ENCODE measurements at places on chromosomes 6 and 20.

GRCh38 chr6:35185971-35186370 is 27.8 kb upstream of the SCUBE3 start:
- no peak for DNase-seq

DNA sequence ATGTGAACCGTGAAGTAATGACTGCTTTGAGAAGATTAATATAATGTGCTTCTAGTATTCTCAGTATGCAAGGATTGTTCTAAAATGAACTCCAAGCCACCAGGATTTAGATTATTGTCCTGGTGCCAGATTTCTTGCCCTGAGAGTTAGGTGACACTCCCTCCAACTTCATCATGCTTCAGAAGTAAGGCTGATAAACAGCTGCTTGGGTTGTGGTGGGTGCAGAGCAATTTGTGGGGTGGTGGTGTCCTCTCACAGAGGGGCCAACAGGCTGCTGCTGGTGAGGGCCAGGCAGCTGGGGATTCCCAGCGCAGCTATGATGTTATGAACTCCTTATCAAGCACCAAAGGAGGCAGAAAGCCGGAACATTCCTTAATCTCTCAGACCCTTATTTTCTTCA is 114.6 kb downstream of the MCHR2 start:
- peak; percentile 4 for DNase-seq

- no peak for DNase-seq
These were observed 22.1 kb downstream of the NUDT3 start for GRCh38 chr6:34370361-34370760.

DNA sequence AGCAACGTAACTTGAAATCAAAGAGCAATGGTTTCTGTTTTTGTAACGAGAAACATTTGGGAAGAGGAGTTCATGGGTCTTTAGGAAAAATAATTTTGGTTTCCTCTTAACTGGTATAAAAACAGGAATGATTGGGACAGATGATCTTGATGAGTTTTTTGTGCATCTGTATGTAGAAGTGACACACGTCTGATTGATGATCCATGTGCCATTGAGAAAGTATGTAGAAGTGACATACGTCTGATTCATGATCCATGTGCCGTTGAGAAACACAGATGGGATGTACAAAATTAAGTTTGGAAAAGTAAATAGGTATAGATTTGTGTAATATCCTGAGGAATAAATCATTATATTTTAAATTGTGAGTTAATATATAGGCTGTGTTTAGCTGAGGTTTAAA is 2.1 kb downstream of the KIAA1586 start:
- DNase-seq, result no peak

DNA sequence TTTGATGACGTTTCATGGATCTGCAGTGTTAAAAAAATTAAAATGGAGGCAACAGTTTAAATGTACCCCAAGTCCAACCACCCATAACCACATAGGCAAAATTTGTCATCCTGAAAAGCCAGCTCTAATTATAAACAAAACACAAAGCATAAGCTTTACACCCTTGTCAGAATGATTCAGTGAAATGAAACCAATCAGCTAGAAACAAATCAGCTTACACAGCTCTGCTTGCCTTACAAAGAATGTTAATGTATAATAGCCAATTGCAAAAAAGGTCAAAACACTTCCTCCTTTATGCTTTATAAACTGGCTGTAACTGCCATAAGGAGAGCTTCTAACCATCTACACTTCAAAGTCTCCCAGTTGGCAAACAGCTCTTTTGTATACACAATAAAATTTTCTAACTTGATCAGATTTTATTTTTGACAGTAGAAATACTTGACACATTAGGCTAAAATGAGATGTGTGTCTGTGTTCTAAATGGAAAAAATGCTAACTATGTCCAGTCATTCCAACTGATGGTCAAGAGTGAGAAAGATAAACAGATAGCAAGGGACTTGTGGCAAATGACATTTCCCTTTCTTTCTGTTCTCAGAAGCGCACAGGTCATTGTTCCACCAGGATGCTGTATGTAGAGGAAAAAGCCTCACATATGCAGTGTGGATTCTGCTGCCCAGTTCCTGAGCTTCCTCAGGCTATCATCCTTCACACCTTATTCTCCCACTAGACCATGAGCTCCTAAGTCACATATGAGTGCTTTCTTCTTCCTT is 344.3 kb upstream of the ID4 start:
- DNase-seq, result no peak

GRCh38 chr6:157325069-157325805 is 1.9 kb upstream of the TMEM242 start:
- no peak for DNase-seq

GRCh38 chr20:46967646-46968045 is 73.0 kb downstream of the EYA2 start:
- no peak for DNase-seq

- DNase-seq, result no peak
These were observed 25.2 kb downstream of the SNX14 start for GRCh38 chr6:85568411-85568810.

GRCh38 chr6:163159110-163159509 is 255.4 kb upstream of the QKI start:
- DNase-seq, result no peak

DNA sequence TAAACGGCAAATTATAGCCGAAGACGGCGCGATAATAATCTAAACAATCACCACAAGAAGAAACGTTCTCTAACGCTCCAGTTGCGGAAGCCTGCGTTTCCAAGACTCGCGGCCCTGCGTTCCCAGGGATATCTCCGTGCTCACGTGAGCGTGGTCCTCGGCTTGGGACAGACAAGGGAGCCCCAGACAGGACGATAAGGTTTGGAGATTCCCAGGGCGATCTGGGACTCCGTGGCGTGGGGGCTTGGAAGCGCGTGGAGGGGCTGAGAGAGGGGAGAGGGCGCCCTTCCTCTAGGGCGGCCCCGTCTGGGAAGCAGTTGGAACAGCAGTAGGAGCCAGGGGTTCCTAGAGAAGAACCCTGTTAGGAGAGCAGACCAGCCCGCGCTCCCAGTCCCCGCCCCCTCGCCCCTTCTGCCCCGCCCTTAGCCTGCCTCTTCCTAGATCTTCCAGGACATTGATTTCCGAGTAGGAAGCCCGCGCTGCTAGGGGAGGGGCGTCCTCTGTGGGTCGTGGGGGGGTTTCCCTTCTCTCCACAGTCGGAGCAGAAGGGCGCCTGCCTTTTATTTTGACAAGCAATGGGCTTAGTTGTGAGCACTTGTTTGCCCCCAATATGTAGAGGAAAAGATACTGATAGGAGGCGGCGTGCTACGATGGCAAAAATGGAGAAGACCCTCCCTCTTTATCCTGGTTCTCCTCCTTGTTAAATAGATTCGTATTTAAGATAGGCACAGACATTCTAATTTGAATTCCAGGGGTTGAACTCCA is 10.6 kb downstream of the NRN1 start:
- DNase-seq, result no peak

GRCh38 chr6:107812234-107812769 is 11.8 kb downstream of the SCML4 start:
- no peak for DNase-seq
